CD8-positive, alpha-beta memory T cell (primary cell): ENCODE measurements at places on chromosomes 12 and 14. TPM values are rescaled to one million over a fixed set of nuclear protein-coding genes. Genes with fewer than 3 reads are reported as not detected.

GRCh38 chr12:129073157-129073915, 220.1 kb downstream of the GLT1D1 start:
- no peaks in the 10 kb centered on the region for H3K36me3 ChIP-seq
- no peak overlapping the region for H3K27ac ChIP-seq
- no peak overlapping the region for H3K4me3 ChIP-seq
- H3K27me3 ChIP-seq = no peaks in the 10 kb centered on the region
- no peaks in the 10 kb centered on the region for H3K4me1 ChIP-seq

DNA sequence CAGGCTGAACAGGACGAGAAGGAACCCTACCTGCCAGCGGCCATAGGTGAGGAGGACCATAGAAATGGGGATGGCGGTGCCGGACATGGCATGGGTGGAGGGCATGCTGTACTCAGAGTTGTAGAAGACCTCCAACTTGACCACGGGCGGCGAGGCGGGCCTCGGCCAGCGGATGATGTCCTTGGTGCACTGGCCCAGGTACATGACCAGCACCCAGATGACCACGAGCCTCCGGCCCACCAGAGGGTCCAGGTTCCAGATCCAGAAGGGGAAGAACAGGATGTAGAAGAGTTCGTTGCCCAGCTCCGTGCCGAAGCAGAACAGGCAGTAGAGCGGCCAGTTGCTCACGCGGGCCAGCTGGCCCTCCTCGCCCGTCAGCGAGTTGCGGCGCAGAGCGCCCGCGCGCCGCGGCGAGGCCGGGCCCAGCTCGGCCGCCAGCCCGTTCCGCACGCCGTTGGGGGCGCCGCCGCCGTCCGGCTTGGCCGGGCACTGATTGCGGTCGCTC, 582 bp downstream of the SGPP1 start:
- peaks cover 23% of the 10 kb centered on the region for H3K4me1 ChIP-seq
- H3K4me3 ChIP-seq = peak overlapping the region; percentile 96
- DNase-seq = peak; percentile 1
- peak overlapping the region; percentile 68 for H3K27ac ChIP-seq
- no peaks in the 10 kb centered on the region for H3K36me3 ChIP-seq
- no peaks in the 10 kb centered on the region for H3K27me3 ChIP-seq

GRCh38 chr12:18368594-18368993, 107.3 kb downstream of the PIK3C2G start:
- no peaks in the 10 kb centered on the region for H3K4me1 ChIP-seq
- H3K4me3 ChIP-seq = no peak overlapping the region
- no peaks in the 10 kb centered on the region for H3K27me3 ChIP-seq
- no peak overlapping the region for H3K27ac ChIP-seq

DNA sequence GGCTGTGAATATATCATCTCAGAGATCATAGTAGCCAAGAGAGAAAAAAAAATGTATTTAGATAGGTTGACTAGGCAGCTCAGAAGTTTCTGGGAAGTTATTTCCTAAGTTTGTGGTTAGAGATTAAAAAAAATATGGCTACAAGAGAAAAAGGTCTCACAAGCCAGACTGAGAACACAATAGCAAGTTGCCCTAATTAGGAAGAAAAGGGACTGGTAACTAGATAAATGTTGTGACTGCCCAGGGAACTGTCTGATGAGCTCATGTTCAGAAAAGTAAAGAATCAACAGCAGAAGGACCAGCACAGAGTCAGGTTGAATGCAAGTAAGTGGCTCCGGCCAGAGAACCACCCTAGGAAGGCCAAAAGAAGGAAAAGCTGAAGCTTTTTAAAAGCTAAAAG, 256.6 kb downstream of the PRKD1 start:
- H3K27ac ChIP-seq = no peak overlapping the region
- H3K4me1 ChIP-seq = no peaks in the 10 kb centered on the region
- no peak for DNase-seq
- no peaks in the 10 kb centered on the region for H3K36me3 ChIP-seq
- H3K4me3 ChIP-seq = no peak overlapping the region

DNA sequence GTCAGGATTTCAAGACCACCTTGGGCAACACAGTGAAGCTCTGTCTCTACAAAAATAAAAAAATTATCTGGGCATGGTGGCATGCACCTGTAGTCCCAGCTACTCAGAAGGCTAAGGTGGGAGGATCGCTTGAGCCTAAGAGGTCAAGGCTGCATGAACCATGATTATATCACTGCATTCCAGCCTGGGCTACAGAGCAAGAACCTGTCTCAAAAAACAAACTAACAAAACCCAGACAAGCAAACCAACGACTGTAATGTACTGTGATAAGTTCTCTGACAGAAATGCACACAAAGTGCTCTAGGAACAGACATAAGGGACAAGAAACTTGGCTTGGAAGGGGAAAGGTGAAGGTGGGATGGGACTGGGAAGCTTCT, 22.4 kb downstream of the ENTPD5 start:
- H3K27ac ChIP-seq = no peak overlapping the region
- H3K4me3 ChIP-seq = no peak overlapping the region
- no peaks in the 10 kb centered on the region for H3K4me1 ChIP-seq

Gene SP1
- total RNA-seq = 61.1 TPM

DNA sequence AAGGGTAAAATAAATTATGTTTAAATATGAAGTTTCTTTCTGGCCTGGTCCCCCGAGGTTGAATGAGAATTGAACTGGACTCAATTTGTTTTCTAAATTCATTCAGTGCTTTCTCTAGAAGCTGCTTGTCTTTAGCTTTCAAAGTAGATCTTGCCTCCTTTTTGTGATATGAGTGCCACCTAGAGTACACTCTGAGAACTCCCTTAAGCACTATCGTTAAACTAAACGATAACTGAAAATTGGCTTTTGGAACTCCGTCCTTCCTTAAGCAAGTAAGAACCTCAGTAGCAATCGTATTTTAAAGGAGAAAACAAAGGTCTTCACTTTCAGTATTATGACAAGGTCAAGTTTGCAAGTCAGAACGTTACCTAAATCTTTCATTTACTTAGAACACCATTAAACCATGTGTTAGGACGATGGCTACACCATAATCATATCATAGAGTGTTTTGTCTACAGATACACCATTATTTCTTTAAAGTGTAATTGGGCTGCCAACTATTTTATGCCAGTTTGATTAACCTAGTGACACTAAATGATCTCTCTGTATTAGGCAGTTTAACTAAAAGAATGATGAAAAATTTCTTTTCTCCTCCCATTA, 364.8 kb downstream of the SNAPC1 start:
- DNase-seq = peak; percentile 39
- H3K4me3 ChIP-seq = no peak overlapping the region
- no peaks in the 10 kb centered on the region for H3K27me3 ChIP-seq
- no peaks in the 10 kb centered on the region for H3K36me3 ChIP-seq

- H3K27me3 ChIP-seq = no peaks in the 10 kb centered on the region
- DNase-seq = no peak
- peaks cover 21% of the 10 kb centered on the region for H3K36me3 ChIP-seq
Observed at GRCh38 chr12:6745741-6746525, 7.0 kb downstream of the MLF2 start.

DNA sequence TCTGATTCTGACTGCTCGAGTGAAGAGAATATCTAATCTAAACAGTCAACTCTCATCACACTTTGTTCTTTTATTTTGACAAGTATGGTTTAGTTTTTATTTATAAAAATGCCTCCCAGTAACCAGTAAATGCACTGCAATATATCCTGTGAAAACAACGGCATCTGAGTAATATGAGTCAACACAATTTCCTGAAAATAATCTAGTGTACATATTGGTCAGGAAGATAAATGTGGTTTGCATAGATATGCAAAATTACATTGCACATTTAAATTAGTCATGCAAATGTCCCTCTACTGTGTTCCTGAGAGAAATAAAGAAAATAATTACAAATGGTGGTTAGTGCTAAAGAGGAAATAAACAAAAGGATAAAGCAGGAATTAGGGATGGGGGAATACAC, 1190.7 kb upstream of the SEL1L start:
- no peaks in the 10 kb centered on the region for H3K4me1 ChIP-seq
- H3K4me3 ChIP-seq = no peak overlapping the region
- no peaks in the 10 kb centered on the region for H3K36me3 ChIP-seq
- no peaks in the 10 kb centered on the region for H3K27me3 ChIP-seq

DNA sequence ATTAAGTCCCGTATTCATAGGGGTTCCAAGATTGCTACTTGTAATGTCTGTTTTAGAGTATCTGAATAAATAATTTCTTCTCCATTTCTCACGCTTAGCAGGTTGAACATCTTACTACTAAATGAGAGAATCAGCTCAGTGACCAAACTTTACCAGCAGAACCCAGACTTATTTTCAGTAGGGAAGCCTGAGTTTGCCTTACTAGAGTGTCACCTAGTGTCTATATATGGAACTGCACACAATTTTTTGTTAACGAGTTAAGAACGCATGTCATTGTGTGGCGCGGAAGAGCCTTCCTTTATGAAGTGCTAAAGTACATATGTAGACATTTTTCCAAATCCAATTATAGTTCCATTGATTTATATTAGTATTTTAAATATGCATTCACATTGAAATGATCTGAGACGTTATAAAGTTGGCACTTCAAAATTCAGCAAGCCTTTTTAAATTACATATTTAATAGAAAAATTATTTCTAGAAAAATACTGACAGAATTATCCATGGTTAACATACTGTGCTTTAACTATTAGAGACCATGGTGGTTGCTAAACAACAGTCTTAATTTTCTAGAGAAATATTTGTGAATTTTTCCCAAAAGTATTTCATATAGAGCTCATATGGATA, 88.3 kb downstream of the RPS29 start:
- no peak overlapping the region for H3K4me3 ChIP-seq
- H3K27ac ChIP-seq = no peak overlapping the region
- DNase-seq = no peak
- no peaks in the 10 kb centered on the region for H3K36me3 ChIP-seq

Gene ANO4
- total RNA-seq = not detected

Gene ZNF26
- 16.5 TPM for total RNA-seq

- H3K27ac ChIP-seq = no peak overlapping the region
- no peak for DNase-seq
- no peaks in the 10 kb centered on the region for H3K4me1 ChIP-seq
Observed at GRCh38 chr14:92759300-92759678, 10.9 kb upstream of the LGMN start.

- H3K4me3 ChIP-seq = no peak overlapping the region
- peaks cover 35% of the 10 kb centered on the region for H3K36me3 ChIP-seq
- no peak overlapping the region for H3K27ac ChIP-seq
- DNase-seq = peak; percentile 39
Observed at GRCh38 chr14:92657457-92658142, 90.8 kb downstream of the LGMN start.

DNA sequence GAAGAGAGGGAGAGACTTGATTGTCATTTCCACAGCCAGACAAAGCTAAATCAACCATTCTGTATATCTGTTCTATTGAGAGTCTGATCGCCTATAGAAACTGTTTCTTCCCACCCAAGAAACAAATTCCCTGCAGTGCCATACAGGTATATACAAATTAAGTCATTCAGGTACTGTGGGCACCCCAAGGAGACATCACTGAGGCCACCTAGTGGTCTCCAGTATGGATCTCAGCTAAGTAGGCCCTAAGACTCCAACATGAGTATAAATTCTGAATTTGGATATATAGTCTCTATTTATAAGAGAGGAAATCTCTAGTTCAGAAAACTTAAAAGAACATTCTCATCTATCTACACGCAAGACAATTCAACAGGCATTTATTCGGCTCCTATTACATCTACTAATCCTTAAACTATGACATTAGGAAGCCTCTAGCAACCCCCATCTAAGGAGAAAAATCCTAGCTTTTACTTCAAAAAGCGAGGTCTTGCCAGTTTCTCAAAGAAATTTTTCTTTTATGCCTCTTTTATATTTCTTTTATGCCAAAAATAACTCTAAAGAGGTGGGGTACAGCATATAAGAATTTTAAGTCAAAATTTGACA, 62.6 kb downstream of the DCAF5 start:
- DNase-seq = no peak
- no peak overlapping the region for H3K4me3 ChIP-seq
- H3K27ac ChIP-seq = no peak overlapping the region
- H3K36me3 ChIP-seq = peaks cover 36% of the 10 kb centered on the region
- H3K27me3 ChIP-seq = no peaks in the 10 kb centered on the region

GRCh38 chr14:97578982-97579548, 781.9 kb downstream of the VRK1 start:
- DNase-seq = no peak
- no peaks in the 10 kb centered on the region for H3K27me3 ChIP-seq
- no peaks in the 10 kb centered on the region for H3K4me1 ChIP-seq
- H3K27ac ChIP-seq = no peak overlapping the region
- H3K36me3 ChIP-seq = no peaks in the 10 kb centered on the region

DNA sequence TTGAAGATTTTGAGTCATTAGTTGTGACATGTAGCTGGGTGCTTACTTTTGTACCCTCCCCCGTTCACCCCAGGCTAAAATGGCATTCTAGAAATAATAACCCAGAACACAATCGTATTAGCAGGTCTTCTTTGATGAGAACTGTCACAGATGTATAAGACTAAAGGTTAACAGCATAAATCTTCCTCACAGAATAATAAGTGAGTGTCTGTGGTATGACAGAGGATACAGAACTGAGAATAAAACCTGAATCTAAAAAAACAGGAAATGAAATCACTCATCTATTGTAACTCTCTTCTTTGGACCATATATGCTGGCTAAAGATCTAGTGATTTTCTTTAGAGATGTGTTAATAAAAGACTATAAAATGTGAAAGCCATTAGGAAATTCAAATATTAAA, 746.6 kb downstream of the LRFN5 start:
- no peaks in the 10 kb centered on the region for H3K27me3 ChIP-seq
- H3K27ac ChIP-seq = no peak overlapping the region
- H3K36me3 ChIP-seq = no peaks in the 10 kb centered on the region
- H3K4me3 ChIP-seq = no peak overlapping the region
- DNase-seq = no peak

Gene SLC5A8
- not detected for total RNA-seq

GRCh38 chr12:110165540-110166159, 41.5 kb downstream of the IFT81 start:
- H3K27ac ChIP-seq = no peak overlapping the region
- no peaks in the 10 kb centered on the region for H3K27me3 ChIP-seq
- no peaks in the 10 kb centered on the region for H3K36me3 ChIP-seq
- no peak for DNase-seq
- no peak overlapping the region for H3K4me3 ChIP-seq
- H3K4me1 ChIP-seq = no peaks in the 10 kb centered on the region

Gene DCN
- total RNA-seq = not detected

- no peaks in the 10 kb centered on the region for H3K27me3 ChIP-seq
- H3K36me3 ChIP-seq = no peaks in the 10 kb centered on the region
- no peak overlapping the region for H3K27ac ChIP-seq
Observed at GRCh38 chr12:77746096-77746495, 84.6 kb upstream of the NAV3 start.

DNA sequence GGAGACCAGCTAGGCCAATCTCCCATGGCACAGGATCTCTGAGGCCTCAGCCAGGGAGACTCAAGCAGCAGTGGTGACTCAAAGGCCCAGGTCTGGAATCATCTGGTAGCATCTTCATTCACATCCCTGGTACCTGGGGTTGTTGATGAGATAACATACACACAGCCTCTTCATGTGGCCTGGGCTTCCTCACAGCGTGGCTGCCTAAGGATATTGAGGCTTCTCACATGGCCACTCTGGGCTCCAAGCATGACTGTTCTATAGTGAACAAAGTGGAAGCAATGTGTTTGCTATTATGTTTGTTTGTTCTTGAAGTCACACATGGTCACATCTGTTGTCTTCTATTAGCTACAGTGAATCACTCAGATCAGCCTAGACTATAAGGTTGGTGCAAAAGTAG, 584.1 kb downstream of the VRK1 start:
- H3K27me3 ChIP-seq = no peaks in the 10 kb centered on the region
- peaks cover 60% of the 10 kb centered on the region for H3K4me1 ChIP-seq
- no peak for DNase-seq
- no peaks in the 10 kb centered on the region for H3K36me3 ChIP-seq
- no peak overlapping the region for H3K4me3 ChIP-seq
- no peak overlapping the region for H3K27ac ChIP-seq
